Chondrocyte (in vitro differentiated cells): ENCODE measurements at places on chromosomes 6 and 20. TPM values are rescaled to one million over a fixed set of nuclear protein-coding genes. Genes with fewer than 3 reads are reported as not detected.

PTCHD4 gene
- 0.95 to 7.6 TPM (median 1.1 TPM) in 3 replicates for total RNA-seq

CFAP206 gene
- 0.12 to 0.73 TPM (median 0.44 TPM) in 3 replicates for total RNA-seq

SLC22A3 gene
- total RNA-seq: 1.4 to 1.6 TPM (median 1.4 TPM) in 3 replicates

CAP2 gene
- 76.6 to 90.4 TPM (median 86.1 TPM) in 3 replicates for total RNA-seq

DNA sequence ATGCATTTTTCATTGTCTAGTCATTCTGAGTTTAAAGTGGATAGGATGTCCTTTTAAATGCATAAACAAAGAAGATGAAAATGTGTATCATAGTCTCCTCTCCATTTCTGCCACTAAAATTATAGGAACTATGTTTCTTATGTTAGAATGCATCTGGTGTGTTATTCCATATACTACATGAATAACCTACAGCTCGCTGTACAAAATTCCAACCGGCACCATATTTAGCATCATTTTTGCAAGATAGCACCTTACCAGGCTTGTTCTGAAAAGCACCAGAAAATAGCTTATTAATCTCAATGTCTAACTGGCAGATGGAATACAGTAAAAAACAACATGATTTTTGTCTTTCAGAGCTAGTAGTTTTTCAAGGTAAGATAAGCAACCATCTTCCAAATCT, 241.5 kb downstream of the SLC35F1 start:
- no peaks in the 10 kb centered on the region for H3K36me3 ChIP-seq
- no peak for DNase-seq
- no peak overlapping the region for H3K4me3 ChIP-seq
- H3K27ac ChIP-seq: no peak overlapping the region
